ENCODE measurements at places on chromosomes 12 and 14.
A peak's percentile ranks its signal among the peaks of the same experiment; 100 is the strongest.

DNA sequence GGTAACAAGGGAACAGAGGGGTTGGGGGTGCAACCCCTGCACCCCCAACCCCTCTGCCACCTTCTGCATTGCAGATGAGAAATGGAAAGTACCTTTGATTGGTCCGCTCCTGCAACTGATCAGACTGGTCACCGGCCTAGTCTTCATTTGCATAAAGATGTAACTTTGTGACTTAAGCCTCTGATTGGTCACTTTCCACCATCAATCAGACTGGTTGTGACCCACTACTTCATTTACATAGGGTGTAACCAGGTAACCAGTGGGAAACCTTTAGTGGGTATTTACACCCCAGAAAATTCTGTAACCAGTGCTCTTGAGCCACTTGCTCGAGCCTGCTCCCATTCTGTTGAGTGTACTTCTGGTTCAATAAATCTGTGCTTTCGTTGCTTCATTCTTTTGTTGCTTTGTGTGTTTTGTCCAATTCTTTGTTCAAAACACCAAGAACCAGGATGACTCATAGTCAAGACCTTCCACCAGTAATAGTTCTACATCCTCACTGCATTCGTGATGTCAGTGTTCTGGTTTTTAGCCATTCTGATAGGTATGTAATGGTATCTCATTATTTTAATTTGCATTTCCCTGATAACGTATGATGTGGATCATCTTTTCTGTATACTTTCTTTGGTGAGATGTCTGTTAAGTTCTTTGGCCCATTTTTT is 30.8 kb downstream of the LEMD3 start:
- DNase-seq: no peak

DNA sequence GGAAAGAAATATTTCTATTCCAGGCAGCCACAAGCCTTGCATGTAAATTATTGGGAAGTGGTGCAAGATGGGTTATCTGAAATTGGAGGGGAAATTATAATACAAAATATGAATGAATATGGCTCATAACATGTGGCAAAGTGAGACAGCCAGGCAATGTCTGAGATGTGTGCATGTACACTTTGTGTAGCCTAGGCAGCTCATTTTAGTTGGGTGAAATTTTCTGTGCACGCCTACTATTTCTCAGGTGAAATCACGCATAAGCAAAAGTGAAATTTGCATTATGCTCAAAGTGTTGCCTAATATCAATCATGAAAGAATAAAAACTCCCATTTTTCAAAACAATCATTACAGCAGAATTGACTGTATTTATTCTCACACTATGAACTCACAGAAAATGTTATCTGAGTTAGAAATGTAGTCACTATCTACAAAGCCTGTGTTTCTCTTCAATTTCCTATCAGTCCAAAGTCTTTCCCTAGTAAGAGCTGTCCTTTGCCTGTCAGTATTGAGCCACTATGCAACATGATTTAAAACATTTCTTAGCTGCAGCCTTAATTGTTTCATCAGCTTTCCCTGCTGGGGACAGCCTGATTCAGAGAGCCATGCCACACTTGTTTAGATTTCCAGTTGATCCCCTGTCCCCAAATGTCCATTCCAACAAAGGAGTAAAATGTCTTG is 80.7 kb downstream of the EPS8 start:
- DNase-seq: no peak

DNA sequence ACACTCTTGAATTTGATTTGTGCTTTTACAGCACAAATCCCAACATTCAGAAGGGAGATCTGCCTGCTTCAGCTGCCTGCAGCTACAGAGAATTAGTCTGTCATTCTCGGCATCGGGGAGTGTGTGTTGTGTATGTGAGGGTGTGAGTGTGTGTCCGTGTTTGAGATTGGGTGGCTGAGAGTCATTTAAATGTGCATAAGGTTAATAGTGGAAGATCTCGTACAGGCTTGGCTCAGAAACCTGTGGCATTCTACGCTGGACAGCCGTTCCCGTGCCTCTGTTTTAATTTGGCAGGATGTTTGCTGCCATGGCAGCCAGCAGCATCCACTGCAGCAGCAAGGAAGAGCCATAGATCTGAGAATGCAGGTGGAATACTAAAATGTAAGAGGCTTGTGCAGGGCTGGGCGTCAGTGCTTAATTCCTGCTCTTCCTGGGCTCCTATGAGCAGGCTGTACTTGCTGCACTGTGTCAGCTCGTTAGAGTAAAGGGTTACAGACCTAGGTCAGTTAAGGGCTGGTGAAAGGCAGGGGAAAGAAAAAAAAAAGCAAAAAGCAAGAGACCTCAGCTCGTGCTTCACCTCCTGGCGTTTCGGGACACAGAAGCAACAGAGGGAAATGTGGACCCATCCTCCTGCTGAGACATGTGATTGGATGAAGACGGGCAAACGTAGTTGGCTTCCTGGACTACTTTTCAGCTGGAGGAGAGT is 205.4 kb downstream of the NAV3 start:
- DNase-seq: no peak

DNA sequence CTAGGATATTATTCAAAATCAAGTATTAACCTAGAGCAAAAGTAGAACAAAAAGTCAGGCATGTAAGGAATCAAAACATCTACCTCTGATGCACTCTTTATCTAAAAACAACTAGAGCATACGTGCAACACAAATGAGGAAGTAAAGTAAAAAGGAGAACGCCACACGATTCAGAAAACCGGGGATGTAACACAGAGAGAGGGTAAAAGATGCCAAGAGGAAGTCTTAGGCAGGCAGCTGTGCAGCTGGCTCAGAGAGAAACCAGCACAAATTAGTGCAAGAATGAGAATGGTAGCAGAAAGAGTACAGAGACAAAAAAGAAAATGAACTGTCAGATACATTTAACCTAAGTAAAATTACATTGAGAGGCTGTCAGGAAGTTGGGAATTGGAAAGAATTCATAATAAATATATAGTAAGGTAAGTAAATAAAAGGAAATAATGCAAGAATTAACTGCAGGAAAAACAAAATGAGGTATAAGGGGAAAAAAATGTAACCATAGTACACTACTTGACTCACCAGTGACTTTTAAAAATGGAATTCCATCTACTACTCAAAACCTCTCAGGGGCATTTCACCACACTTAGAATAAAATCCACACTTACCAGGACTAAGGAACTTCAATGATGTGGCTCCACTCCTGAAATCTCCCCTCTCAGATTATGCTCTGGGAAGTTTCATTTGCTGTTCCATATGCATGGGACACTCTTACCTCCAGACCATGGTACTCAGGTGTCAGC is 17.1 kb downstream of the BCAT1 start:
- no peak for DNase-seq

- DNase-seq: no peak
These were observed 305.3 kb upstream of the OR4E1 start for GRCh38 chr14:21978999-21979314.

- DNase-seq: no peak
These were observed 1.1 kb upstream of the CD9 start for GRCh38 chr12:6198985-6199530.

GRCh38 chr12:47820631-47821345 is 1.1 kb upstream of the HDAC7 start:
- peak; percentile 99 for DNase-seq
